ENCODE measurements at places on chromosomes 3 and 15. TPM values are rescaled to one million over a fixed set of nuclear protein-coding genes. Genes with fewer than 3 reads are reported as not detected.
A peak's percentile ranks its signal among the peaks of the same experiment; 100 is the strongest.

DNA sequence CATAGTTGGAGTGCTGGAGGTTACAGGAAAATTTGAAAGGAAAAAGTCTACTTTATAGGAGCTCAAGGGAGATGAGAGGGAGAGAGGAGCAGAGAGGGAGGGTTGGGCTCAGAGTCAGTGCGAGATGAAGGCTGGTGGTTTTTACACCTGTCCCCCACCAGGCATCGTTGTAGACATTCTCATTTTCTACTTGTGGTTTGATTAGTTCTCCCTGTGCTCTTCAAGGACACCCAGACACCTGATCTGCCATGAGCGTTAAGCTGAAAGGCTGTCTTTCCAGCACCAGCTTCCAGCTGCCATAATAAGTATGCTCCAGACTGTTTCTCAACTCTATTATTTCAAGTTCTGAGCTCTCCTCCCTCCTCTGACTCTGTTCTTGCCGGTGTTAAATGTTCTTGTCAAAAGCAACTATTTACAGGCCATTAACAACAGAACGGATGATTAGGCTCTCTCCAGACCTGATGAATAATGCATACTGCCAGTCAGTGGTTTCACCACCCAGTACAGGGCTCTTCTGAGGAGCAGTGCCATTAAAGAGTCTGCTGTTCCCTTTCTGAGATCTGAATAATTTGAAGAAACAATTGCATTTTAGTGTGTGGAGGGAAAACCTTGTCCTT is 514.6 kb upstream of the MCTP2 start:
- no peaks in the 10 kb centered on the region for H3K4me1 ChIP-seq
- H3K27me3 ChIP-seq, result no peaks in the 10 kb centered on the region
- no peak for DNase-seq
- H3K4me3 ChIP-seq, result no peak overlapping the region

DNA sequence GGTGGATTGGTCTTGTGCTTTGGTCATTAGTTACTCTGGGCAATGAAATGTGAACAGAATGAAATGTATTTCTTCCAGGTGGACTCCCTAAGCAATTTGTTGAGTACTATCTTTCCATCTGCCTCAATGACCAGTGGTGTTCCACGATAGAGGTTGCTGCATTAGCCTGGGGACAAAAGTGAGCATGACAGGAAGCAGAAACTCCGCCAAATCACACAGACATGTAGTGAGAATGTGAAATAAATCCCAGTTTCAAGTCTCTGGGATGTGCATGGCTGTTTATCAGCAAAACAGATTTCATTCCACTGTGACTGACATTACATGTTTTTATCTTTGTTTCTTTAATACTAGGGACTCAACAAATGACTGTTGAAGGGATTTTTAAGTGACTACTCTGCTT is 63.3 kb upstream of the DCBLD2 start:
- no peak for DNase-seq
- H3K36me3 ChIP-seq, result no peaks in the 10 kb centered on the region
- no peak overlapping the region for H3K4me3 ChIP-seq
- H3K27ac ChIP-seq, result no peak overlapping the region
- H3K4me1 ChIP-seq, result no peaks in the 10 kb centered on the region

DNA sequence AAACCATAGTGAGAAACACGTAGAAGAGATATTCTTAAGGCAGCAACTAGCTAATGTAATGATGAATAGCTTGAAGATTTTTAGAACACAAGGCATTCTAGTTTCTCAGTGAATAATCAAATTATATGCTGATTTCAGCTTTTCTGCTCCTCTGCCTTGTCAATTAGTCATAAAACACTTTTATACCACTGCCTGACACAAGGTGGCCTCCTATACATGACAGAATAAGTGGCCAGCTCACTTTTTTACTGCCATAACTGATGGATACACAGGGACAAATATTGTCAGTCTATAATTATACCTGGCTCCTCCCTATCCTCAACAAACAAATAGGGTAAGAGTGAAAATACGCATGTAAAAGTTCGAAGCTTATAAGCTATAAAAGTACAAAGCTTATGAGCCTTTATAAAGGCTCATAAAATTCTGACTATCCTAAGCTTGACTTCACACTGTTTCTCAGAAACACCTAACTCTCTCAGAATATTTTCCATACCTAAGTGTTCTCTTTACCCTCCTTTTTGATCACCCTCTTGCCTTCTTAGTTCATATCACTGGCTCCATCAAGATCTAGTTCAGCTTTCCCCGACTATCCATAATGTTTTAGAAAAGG is 81.6 kb downstream of the HERC1 start:
- H3K27me3 ChIP-seq, result no peaks in the 10 kb centered on the region
- H3K36me3 ChIP-seq, result peaks cover 10% of the 10 kb centered on the region
- no peak for DNase-seq

GRCh38 chr3:152236716-152237115 is 32.0 kb upstream of the MBNL1 start:
- H3K4me3 ChIP-seq, result no peak overlapping the region
- H3K36me3 ChIP-seq, result no peaks in the 10 kb centered on the region
- H3K4me1 ChIP-seq, result no peaks in the 10 kb centered on the region

- no peak for DNase-seq
- no peaks in the 10 kb centered on the region for H3K36me3 ChIP-seq
Observed at GRCh38 chr3:120418446-120418845, 32.3 kb downstream of the FSTL1 start.

DNA sequence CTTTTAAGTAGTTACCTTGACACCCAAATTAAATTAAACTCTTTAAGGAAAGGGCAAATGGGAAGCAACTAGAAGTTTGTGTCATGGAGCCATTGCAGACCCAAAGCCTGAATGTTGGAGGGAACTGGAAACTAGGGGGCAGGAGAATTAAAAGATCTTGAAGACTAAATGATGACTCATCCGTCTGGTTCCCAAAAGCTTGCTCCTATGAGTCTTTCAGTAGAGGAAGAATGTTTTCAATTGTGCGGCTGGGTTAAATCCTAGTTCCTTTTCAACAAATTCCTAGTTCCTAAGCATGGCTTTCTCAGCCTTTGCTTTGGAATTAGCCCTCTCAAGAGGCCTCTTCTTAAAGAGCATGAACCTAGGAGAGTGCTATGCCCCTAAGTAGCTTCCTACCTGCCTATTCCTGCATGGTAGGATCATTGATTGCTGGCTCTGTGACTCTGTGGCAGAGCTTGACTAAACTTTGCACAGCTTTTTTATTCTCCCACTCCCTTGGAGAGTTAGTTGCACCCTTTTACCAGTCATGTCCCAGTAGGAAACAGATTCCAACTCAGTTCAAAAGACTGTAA is 17.7 kb downstream of the CLEC3B start:
- no peaks in the 10 kb centered on the region for H3K27me3 ChIP-seq
- DNase-seq, result no peak
- no peak overlapping the region for H3K27ac ChIP-seq
- H3K36me3 ChIP-seq, result no peaks in the 10 kb centered on the region
- H3K4me3 ChIP-seq, result no peak overlapping the region

DNA sequence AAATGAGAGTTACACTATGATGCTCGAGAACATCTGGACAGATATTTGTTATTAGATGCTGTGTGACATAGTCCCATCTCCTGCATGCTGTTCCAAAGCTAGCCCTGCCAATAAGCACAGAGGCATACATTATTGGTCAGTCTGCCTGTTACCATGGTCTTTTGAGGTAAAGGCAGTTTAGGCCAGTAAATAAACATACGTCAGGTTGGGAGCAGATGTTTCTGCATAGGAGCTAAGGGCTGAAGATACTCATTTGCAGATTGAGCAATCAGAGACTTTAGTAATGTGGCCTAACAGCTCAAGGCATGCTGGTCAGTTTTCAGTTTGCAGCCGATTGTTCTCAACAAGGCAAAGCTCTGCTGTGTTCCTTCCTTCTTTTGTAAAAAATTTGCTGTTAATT is 192.9 kb downstream of the ADAMTSL3 start:
- H3K27me3 ChIP-seq, result no peaks in the 10 kb centered on the region
- no peak overlapping the region for H3K4me3 ChIP-seq
- H3K27ac ChIP-seq, result peak overlapping the region; percentile 6
- no peaks in the 10 kb centered on the region for H3K36me3 ChIP-seq
- DNase-seq, result peak; percentile 77
- peaks cover 15% of the 10 kb centered on the region for H3K4me1 ChIP-seq

- H3K4me1 ChIP-seq, result no peaks in the 10 kb centered on the region
- H3K36me3 ChIP-seq, result no peaks in the 10 kb centered on the region
- no peak overlapping the region for H3K4me3 ChIP-seq
- no peak overlapping the region for H3K27ac ChIP-seq
- DNase-seq, result peak; percentile 57
Observed at GRCh38 chr15:69751566-69751965, 298.9 kb downstream of the RPLP1 start.

GRCh38 chr3:123700791-123701722 is 116.2 kb upstream of the HACD2 start:
- peak; percentile 90 for DNase-seq

- no peak overlapping the region for H3K27ac ChIP-seq
- no peak overlapping the region for H3K4me3 ChIP-seq
- no peaks in the 10 kb centered on the region for H3K36me3 ChIP-seq
- DNase-seq, result no peak
Observed at GRCh38 chr15:47333734-47334133, 383.6 kb upstream of the SEMA6D start.

DNA sequence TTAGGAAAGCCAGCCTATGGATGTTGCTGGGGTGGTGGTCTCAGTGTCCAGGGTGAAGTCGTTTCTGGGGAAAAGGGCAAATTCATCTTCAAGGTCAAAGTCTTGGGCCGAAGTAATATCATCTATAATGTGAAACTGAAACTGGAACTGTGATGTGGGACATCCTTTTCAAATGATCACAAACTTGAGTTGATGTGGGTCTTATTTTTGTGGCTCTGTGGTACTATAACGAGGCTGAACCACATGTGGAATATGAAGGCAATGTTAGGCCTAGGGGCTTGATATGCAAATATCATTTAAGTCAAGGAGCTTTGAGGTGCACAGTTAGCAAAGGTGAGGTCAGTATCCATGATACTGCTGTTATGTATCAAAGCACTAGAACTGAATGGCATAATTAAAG is 1.5 kb upstream of the CD200R1L start:
- H3K27me3 ChIP-seq, result no peaks in the 10 kb centered on the region
- no peak overlapping the region for H3K4me3 ChIP-seq
- H3K4me1 ChIP-seq, result no peaks in the 10 kb centered on the region
- H3K36me3 ChIP-seq, result no peaks in the 10 kb centered on the region

DNA sequence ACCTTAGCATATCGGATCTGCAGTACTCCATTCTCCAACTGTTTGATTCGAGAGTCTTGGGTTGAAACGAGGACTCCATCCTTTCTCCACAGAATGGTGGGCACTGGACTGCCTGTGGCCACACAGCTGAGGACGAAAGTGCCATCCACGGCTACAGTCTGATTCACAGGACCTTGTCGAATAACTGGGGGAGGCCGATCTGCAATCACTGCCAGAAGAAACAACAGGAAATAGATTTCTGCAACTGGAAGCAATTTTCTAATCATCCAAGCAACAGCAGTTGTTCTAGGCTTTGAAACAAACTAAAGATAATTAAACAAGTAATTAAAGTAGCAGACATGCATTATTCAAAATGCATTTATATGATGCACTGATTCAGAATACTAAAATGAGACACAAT is 1097.7 kb downstream of the ROBO1 start:
- no peaks in the 10 kb centered on the region for H3K27me3 ChIP-seq
- no peaks in the 10 kb centered on the region for H3K36me3 ChIP-seq
- no peak overlapping the region for H3K4me3 ChIP-seq
- DNase-seq, result no peak
- no peak overlapping the region for H3K27ac ChIP-seq

- no peak overlapping the region for H3K27ac ChIP-seq
- H3K4me3 ChIP-seq, result no peak overlapping the region
- no peak for DNase-seq
- no peaks in the 10 kb centered on the region for H3K27me3 ChIP-seq
- no peaks in the 10 kb centered on the region for H3K36me3 ChIP-seq
- H3K4me1 ChIP-seq, result no peaks in the 10 kb centered on the region
Observed at GRCh38 chr3:102361101-102361500, 73.7 kb upstream of the ZPLD1 start.

- peaks cover 8% of the 10 kb centered on the region for H3K36me3 ChIP-seq
- H3K4me3 ChIP-seq, result no peak overlapping the region
- peaks cover 2% of the 10 kb centered on the region for H3K4me1 ChIP-seq
Observed at GRCh38 chr15:90425726-90426346, 37.8 kb downstream of the IQGAP1 start.

DNA sequence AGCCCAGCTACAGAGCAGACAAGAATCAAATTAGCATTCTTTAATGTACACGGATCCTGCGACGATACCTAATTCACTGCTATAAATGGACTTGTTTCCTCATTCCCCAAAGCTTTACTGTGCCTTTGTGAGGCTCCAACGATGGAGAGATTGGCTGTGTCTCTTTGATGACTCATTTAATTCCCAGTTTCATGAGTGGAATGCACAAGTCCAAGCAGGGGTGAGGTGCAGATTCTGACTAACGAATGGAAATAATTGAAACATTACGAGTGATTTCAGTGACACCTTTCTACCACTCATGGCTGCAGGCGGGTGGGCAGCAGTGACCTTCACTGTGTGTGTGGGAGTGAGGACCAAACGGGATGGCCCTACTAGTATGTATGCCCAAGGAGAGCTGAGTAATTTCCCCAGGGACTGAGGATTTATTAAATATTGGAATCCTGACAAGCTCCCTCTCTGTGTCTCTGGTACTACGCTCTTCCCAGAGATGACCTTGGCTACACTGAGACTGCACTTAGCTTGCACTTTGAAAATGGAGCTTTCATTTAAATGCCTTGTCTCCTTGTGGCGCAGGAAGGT is 156.7 kb downstream of the CACNA2D3 start:
- no peaks in the 10 kb centered on the region for H3K4me1 ChIP-seq
- no peaks in the 10 kb centered on the region for H3K36me3 ChIP-seq
- H3K27me3 ChIP-seq, result peaks cover 9% of the 10 kb centered on the region
- H3K27ac ChIP-seq, result no peak overlapping the region
- H3K4me3 ChIP-seq, result no peak overlapping the region

DNA sequence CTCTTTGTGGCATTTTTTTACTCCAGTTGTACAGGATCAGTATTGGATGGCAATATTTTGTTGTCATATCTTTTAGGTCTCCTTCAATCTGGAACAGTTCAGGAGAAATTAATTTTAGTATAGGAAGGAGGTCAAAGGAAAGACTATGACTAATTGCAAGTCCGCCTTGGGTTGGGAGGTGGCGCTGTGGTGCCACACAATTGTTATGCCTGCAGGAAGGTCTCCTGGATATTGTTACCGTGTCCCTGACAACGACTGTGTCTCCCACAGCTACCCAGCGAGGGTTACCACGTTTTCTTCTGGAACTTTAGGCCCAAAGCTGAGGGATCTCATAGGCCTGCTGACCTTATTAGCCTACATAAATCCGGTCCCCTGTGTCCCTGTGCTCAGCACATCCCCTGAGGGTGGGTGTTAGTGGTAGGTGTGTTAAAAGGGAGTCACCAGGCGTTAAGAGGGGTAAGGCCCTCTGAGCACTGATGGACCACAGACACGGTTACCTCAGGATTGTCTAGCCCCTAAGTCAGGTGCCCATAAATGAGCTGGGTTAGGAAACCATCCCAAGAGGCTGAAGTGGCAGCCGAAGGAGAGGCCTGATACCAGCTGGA is 31.5 kb downstream of the KCNAB1 start:
- no peaks in the 10 kb centered on the region for H3K27me3 ChIP-seq
- no peaks in the 10 kb centered on the region for H3K4me1 ChIP-seq
- no peaks in the 10 kb centered on the region for H3K36me3 ChIP-seq
- H3K27ac ChIP-seq, result no peak overlapping the region

Gene SLC28A2
- total RNA-seq, result 0.28 TPM

Gene SPINK8
- total RNA-seq, result not detected

Gene CCDC13
- 7.6 TPM for total RNA-seq

Gene LOXL1
- 25.3 TPM for total RNA-seq

Gene SLC12A1
- total RNA-seq, result not detected

Gene DISP2
- 1.3 TPM for total RNA-seq

Gene CX3CR1
- total RNA-seq, result 4.7 TPM

All from lung (tissue), 17 donors.